ENCODE measurements at places on chromosomes 11 and 22. TPM values are rescaled to one million over a fixed set of nuclear protein-coding genes. Genes with fewer than 3 reads are reported as not detected.
A peak's percentile ranks its signal among the peaks of the same experiment; 100 is the strongest.

DNA sequence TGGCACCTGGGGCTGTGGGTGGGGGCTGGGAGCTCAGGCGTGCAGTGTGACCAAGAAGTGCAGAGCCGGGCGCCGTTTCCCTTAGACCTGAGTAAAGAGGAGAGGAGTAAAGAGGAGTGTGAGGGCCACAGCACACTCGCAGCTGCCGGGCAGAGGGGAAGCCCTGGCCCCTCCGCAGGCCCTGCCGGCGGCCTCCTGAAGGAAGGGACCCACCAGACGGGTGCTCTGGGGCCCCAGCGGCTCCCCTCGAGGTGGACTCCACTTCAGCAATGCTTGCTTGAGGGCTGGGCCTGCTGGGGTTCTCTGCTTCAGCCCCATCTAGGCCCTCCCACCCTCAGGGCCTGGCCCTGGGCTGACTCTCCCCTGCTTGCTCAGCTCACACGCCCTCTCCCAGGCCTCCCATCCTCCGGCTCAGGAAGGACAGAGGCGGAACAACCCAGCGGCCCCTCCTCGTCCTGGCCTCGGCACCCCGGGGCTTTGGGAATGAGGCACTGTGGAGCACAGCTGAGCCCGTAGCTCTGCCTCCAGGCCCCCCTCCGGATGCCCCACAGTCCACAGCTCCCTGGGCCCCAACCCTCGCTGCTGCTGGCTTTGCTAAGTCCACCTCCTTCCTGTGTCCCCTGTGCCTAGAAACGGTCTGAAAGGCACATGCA lies 1198.7 kb downstream of the BRD1 start:
- DNase-seq, result no peak

GRCh38 chr11:13974631-13975030 lies 12.1 kb downstream of the SPON1 start:
- DNase-seq, result no peak

DNA sequence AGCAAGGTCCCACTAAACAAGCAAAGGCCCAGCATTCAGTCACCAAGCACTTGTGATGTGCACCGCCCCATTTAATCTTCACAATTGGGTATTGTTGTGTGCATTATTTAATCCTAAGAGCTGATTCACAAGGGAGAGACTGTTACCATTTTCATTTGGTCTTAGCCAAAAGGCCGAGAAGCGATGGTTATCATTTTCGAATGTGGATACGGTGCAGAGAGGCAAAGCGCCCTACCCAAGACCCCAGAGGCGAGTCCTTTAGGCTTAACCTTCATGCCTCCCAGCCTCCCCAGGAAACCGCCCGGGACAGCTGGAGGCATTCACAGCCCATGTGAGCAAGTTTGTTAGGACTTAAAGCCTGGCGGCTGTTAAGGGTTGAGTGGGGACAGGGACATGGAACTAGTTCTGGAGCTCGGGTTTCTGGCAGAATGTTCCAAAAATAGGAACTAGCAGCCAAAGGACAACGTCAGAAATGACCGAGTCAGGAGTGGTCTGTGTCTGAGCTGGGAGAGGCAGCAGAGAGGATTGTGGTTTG lies 13.0 kb upstream of the UPK3A start:
- peak; percentile 51 for DNase-seq

DNA sequence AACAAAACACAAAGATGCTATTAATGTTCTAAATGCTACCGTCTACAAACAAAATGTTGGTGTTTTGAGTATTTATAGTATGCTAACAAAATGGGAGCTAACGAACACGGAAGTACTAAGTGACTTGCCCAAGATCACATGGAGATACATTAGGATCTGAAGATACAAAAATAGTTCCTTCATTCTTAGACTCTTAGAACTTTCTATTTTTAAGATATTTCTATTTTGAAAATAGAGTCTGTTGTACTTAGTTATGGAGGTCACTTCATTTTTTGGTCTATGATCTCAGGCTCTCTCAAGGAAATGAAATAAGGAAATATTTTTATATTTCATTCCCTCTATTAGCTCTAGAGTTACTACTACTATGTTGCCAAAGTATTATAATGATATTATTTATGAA lies 64.2 kb downstream of the APOL5 start:
- no peak for DNase-seq

The OR8D4 gene
- total RNA-seq, result not detected

GRCh38 chr11:117631336-117632140 lies 165.5 kb downstream of the DSCAML1 start:
- no peak for DNase-seq

The MRGPRX4 gene
- not detected for total RNA-seq

- no peak for DNase-seq
Observed at GRCh38 chr11:114315749-114316368, 19.7 kb downstream of the NNMT start.

The KCTD14 gene
- total RNA-seq, result 23.6 TPM

- no peak for DNase-seq
Observed at GRCh38 chr22:31892080-31892433, 52.3 kb upstream of the YWHAH start.

The SLC22A12 gene
- total RNA-seq, result not detected

DNA sequence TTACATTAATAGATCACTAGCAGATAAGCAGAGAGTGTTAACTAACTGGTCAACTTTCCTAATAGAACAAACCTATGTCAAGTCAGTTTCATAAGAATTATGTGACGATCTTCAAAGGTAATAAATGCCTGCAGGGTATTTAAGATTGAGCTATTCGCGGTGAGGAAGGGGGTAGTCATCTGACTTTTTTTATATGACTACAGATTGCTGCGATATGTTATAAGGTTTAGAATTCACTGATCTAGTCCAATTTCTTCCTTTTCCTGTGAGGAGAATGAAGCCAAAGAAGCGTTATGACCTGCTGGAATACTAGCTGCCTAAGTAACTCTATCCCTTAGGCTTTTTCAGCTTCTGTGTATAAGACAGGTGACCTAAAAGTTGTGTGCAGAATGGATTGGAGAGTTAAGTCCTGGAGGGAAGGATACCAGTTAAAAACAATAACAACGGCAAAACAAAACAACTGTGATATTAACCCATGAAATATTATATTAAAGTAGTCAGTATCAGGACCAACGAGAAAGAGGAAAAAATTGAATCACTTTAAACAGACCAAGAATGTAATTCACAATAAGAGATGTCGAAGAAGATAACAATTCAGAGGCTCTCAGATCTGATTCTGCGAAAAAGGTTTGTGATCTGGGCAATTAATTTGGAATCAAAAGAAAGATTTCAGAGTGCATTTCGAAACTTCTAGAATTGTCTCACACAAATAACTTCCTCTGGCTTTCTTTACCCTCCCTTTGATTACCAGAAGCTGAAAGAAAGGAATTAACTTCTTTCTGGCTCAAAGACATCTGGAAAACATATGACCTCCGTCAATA lies 630 bp downstream of the CASP4 start:
- DNase-seq, result no peak

The ACAD8 gene
- total RNA-seq, result 29.7 TPM

The OR10A6 gene
- not detected for total RNA-seq

- DNase-seq, result no peak
Observed at GRCh38 chr11:14179116-14179820, 179.7 kb downstream of the RRAS2 start.

DNA sequence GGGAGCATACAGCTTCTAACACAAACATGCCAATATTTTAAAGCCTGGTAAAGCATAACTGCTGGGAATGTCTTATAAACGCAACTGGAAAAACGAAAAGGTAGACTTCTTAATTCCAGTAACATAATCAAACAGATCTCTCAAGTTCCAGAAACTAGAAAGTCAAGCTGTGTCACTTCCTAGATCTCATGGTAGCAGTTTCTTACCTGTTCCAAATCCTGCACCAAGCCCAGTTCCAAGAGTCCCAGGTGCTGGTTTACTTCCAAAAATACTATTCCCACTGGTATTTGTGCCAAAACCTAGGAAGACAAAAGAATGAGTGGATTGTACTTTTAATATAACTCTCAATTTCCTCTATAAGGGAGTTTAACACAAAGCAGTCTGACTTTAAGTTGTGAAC lies 44.2 kb downstream of the NUP98 start:
- no peak for DNase-seq

The DLG2 gene
- 4.4 TPM for total RNA-seq

- DNase-seq, result no peak
Observed at GRCh38 chr22:27097506-27097905, 440.1 kb downstream of the MIAT start.

DNA sequence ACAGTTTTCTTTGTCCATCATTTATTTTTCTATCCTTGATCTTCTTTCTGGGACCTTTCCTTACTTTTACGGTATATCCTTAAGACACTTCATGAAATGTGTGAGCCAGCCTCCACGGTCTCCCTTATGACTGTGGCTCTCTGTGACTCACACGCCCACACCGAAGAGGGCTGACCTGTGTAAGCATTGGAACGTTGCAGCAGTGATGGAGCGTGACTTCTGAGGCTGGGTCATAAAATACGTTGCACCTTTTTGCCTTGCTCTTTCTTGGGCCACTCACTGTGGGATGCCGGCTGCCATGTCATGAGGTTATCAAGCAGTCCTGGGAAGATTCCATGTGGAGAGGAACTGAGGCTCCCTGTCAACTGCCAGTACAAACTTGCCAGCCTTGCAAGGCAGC lies 96.3 kb upstream of the RAB1B start:
- no peak for DNase-seq
